PC-3 (cell line): ENCODE measurements at places on chromosomes 6 and 20.

- H3K36me3 ChIP-seq, result no peaks in the 10 kb centered on the region
- no peak overlapping the region for H3K27ac ChIP-seq
- no peak overlapping the region for H3K4me3 ChIP-seq
These were observed 161.1 kb downstream of the DLL1 start for GRCh38 chr6:170129691-170130171.

GRCh38 chr6:16354692-16355091 lies 116.3 kb downstream of the GMPR start:
- no peak overlapping the region for H3K27ac ChIP-seq
- H3K4me3 ChIP-seq, result no peak overlapping the region
- H3K27me3 ChIP-seq, result no peaks in the 10 kb centered on the region
- H3K36me3 ChIP-seq, result no peaks in the 10 kb centered on the region
- peaks cover 21% of the 10 kb centered on the region for H3K4me1 ChIP-seq

DNA sequence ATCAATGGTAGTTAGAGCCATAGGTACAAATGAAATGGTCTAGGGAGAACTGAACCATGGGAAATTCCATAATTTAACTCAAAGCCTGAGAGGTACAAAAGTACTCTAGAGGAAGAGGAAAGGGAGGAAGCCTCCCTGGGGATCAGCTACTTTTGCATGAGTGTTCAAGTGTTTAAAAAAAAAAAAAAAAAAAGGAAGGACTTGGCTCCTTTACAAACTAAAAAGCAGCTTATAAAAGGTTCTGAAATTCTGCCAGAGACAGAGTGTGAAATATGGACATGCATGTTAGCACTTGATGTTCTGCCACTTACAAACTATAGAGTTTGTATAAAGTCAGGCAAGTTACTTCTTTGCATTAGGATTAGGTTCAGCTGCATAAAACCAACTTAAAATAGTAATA lies 290.0 kb downstream of the TBC1D7 start:
- no peak overlapping the region for H3K4me3 ChIP-seq
- peaks cover 14% of the 10 kb centered on the region for H3K27me3 ChIP-seq
- H3K36me3 ChIP-seq, result no peaks in the 10 kb centered on the region
- no peak for DNase-seq

DNA sequence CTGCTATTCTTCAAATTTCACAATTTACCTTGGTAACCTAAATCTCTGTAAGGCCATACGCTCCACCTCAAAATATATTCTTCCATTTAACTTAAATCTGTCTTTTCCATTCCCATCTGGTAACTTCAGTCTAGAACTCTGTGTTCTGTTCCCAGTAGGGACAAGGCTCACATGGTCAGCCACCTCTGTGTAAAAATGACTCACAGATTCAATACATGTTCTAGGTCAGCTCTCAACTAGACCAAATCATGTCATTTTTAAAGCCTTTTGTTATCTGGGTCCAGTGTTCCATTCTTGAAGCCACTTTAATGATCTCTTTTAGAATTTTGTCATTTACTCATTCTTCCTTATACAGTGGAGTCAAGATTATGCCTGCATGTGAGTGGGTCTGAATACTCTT lies 315.6 kb upstream of the CITED2 start:
- peaks cover 6% of the 10 kb centered on the region for H3K4me1 ChIP-seq
- H3K27me3 ChIP-seq, result no peaks in the 10 kb centered on the region
- no peak for DNase-seq
- H3K4me3 ChIP-seq, result no peak overlapping the region

DNA sequence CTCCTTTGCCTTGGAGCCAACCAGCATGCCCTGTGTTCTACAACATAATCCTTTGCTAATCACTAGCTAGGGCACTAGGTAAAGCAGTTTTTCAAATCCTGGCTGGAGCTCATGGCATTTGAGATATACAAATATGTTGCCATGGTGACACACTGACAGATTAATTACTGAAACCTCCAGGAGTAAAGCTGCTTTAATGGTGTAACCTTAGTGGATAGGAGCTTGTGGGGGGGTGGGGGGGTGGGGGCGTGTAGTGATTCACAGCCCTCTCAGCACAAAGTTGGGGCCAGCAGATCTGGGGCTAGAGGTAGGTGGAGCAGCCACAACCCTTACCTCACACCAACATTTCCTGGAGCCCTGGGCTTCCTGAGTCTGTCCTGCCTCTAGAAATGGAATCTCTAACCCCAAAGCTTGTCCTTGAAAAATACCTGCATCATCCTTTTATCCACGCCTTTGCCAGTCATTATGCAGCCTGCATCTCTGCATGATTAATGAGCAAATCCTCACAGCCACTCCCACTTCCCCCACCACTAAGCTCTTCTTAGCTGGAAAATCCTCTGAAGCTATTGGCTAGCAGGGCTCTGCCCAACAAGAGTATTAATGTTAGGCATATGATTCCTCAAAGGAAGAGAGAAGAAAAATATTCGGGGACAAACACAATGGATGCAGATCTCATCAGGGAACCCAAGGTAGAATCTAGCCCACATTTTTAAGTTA lies 84.5 kb upstream of the PRND start:
- H3K27me3 ChIP-seq, result no peaks in the 10 kb centered on the region
- no peaks in the 10 kb centered on the region for H3K36me3 ChIP-seq
- no peak overlapping the region for H3K4me3 ChIP-seq
- peak; percentile 10 for DNase-seq

GRCh38 chr20:49685809-49686208 lies 27.9 kb downstream of the B4GALT5 start:
- peak overlapping the region; percentile 12; the same call in 1 of the 2 replicates for H3K27ac ChIP-seq
- peaks cover 34% of the 10 kb centered on the region for H3K4me1 ChIP-seq
- H3K27me3 ChIP-seq, result no peaks in the 10 kb centered on the region
- DNase-seq, result peak; percentile 49
- H3K4me3 ChIP-seq, result no peak overlapping the region
- H3K36me3 ChIP-seq, result 0 out of 2 replicates have a peak, but pooled peaks cover 3% of the 10 kb centered on the region

DNA sequence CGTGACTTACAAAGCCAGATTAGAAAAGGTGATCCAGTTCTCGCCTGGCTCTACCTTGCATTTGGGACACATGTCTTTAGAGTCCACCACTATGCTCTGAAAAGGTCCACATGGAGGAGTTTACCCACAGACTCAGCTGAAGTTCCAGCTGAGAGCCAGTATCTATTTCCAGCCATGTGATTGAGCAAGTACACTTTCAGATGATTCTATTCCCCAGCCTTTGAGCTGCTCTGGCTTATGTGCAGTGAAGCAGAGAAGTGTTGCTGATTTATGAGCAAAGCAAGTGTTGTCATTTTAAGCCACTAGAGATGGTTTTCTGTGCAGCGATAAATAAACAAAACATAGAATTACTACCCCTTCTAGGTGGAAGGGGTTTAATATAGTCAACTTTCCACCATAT lies 520.8 kb upstream of the RNF217 start:
- H3K36me3 ChIP-seq, result no peaks in the 10 kb centered on the region
- no peak overlapping the region for H3K4me3 ChIP-seq
- no peak overlapping the region for H3K27ac ChIP-seq
- no peaks in the 10 kb centered on the region for H3K27me3 ChIP-seq
- no peaks in the 10 kb centered on the region for H3K4me1 ChIP-seq

DNA sequence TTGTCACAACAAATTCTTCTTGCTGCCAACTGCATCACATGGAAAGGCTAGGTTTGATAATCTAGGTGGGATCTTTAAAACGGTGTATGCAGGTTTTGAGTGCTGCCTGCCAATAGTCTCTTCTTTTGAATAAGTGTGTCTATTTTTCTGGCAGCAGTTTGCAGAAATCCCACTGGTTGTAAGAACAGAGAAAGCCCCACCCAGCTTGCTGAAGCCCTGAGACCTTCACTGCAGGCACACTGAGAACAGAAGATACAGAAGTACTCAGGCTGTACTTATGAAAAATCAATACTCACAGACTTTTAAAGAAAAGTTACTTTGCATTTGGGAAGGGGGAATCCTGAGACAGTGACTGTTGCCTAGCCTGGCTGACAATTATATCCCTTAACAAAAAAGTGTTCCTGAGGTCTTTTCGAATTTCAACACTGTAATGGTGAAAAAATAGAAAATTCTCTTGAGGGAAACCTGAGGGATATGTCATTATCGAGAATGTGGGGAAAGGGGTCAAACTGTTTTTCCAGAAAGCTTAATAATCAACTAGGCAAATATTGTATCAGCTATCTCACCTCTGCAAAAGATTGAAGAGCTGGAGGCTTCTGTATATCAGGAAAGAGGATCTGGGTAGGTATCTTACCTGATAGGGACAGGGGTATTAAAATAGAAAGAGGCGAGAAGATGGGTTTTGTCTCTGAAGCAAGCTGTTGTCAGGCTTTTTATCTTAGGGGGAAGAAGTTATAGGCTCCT lies 199.9 kb downstream of the LRFN2 start:
- no peak overlapping the region for H3K27ac ChIP-seq
- H3K36me3 ChIP-seq, result no peaks in the 10 kb centered on the region
- no peaks in the 10 kb centered on the region for H3K4me1 ChIP-seq
- H3K27me3 ChIP-seq, result no peaks in the 10 kb centered on the region
- no peak for DNase-seq

DNA sequence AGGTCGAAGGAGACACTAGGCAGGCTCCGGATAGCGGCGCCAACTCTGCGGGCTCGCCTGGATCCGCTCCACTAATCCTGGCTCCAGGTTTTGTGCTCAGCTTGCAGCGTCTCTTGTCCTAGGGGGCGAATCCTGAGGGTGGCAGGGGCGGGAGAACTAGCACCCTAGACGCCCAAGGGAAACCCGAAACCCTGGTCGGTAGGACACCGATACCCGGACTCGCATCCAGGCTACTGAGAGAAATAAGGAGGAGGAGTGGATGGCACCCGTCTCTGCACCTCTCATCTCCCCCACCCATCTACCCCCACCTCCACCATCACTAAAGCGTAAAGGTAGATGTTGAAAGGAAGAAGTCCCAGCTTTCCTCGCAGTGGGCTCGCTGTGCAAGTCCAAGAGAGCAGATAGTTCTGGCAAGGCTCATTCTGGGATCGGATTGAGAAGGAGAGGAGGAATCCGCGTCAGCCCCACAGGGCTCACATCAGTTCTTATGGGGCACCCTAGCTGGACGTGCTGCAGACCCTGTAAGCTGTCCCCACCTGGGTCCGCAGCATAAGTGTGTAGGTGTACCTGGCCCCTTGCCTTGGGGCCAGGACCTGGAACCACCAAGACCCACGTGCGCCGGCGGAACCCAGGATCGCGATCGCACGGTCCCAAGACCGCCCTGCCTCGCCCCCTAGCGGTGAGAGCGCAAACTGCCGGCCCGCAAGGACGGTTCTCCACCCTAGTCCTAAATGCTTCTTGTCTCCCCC lies 6.9 kb downstream of the SLC32A1 start:
- peaks cover 57% of the 10 kb centered on the region for H3K27me3 ChIP-seq
- peak; percentile 66 for DNase-seq
- no peaks in the 10 kb centered on the region for H3K36me3 ChIP-seq
- no peak overlapping the region for H3K27ac ChIP-seq

DNA sequence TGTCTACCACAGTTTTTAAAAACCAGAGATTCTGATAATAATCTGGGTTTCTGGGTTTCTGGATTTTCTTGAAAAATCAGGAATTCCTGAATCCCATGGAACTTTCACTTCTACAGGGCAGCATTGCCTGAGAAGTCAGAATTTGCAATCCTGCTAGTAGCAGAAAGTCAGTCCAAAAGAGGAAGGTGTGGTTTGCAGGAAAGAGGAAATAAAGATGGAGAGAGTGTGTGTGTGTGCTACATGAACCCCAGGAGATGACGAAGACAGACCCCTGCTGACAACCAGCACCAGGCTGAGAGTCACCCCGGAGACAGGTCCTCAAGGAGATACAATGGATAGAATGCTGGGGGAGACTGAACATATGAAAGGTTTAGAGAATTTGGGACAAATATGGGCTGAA lies 44.9 kb downstream of the PRND start:
- DNase-seq, result no peak
- H3K4me3 ChIP-seq, result no peak overlapping the region
- no peaks in the 10 kb centered on the region for H3K4me1 ChIP-seq
- H3K36me3 ChIP-seq, result no peaks in the 10 kb centered on the region

DNA sequence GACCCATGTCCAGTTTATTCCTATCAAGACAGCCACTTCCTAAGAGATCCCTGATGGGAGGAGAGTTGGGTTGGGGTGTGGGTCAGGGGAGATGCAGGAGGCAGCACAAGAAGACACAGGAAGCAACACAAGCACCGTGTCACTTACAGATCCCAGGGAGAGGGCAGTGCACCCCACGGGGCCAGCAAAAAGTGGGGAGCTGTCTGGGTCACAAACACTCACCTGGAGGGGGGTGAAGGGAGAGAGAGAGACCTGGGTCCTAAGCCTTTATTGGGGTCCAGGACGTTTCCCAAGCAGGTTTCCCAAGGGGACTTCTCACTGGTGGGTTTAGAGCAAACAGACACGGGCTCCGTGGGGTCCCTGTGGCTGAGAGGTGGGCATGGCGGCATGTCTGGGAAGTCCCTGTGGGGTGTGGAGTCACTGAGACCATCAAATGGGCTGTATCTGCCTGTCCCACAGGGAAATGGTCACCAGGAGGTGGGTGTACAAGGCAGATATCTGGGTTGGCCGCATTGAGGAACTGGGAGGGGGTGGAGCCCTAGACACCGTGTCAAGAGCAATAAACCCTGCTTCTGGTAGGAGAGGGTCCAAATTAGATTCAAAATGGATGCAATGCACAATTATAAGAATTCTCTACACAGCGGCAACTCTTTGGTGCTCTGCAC lies 1.6 kb upstream of the CD93 start:
- DNase-seq, result no peak
- no peaks in the 10 kb centered on the region for H3K36me3 ChIP-seq
- no peaks in the 10 kb centered on the region for H3K27me3 ChIP-seq

DNA sequence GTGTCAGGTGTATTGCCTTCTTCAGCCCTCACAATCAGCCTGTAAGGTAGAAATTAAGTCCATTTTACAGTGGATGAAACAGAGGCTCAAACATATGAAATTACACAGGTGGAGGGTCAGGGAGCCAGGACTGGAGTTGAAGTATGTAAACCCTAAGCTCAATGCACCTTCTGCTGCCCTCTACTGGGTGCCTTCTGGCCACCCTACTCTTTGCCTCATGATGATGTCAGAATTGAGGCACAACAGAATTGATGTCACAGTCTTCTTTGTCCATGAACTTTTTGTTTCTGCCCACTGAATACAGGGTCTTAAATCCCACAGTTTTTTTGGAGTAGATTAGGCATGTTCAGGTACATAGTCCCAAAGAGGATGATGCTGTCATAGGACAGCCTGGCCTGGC lies 400.8 kb upstream of the CHD6 start:
- H3K36me3 ChIP-seq, result no peaks in the 10 kb centered on the region
- no peak overlapping the region for H3K27ac ChIP-seq
- H3K27me3 ChIP-seq, result no peaks in the 10 kb centered on the region

DNA sequence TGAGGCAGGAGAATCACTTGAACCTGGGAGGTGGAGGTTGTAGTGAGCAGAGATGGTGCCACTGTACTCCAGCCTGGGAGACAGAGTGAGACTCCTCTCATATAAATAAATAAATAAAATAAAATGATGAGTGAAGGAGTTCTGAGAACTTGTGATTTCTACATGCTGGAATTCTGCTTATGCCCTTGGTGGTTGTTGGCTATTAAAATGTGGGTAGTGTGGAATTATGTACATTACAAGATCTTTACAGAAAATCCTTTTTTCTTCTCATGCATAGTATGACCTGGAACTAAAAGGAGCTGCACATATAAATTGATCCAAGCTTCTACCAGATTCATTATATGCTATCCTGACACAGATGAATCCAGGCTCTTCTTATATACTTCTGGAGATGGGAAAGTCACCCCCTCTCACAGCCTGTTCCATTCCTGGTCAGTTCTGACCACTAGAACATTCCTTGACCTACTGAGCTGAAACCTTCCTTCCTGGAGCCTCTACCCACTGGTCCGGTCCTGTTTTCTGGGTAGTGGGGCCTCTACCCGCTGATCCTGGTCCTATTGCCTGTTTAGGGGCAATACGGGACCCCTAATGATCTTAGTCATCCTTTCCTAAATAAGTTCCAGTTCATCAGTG lies 37.7 kb upstream of the TAF8 start:
- DNase-seq, result no peak
- H3K27ac ChIP-seq, result no peak overlapping the region
- peaks cover 9% of the 10 kb centered on the region; the same call in 1 of the 2 replicates for H3K4me1 ChIP-seq
- no peaks in the 10 kb centered on the region for H3K36me3 ChIP-seq
- H3K4me3 ChIP-seq, result no peak overlapping the region
